CD4-positive, alpha-beta T cell treated with Interleukin-17A for 4 hours (primary cell): ENCODE measurements at places on chromosomes 6 and 20.

DNA sequence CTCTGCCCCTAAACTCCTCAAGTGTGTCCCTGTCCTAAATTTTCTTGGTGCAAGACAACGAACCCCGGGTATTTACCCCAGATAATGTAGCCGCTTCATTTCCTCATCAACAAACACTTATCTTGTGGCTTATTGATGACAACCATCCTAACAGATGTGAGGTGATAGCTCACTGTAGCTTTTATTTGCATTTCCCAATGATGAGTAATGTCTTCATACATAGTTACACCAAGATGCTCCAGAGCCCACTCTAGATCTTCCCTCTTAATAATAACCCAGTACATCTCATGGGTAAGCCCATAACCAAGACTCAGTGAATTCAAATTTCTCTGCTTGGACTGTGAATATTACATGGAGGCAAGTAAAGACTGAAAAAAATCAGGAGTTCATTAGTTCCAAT, 48.2 kb upstream of the BEND6 start:
- no peak for DNase-seq

DNA sequence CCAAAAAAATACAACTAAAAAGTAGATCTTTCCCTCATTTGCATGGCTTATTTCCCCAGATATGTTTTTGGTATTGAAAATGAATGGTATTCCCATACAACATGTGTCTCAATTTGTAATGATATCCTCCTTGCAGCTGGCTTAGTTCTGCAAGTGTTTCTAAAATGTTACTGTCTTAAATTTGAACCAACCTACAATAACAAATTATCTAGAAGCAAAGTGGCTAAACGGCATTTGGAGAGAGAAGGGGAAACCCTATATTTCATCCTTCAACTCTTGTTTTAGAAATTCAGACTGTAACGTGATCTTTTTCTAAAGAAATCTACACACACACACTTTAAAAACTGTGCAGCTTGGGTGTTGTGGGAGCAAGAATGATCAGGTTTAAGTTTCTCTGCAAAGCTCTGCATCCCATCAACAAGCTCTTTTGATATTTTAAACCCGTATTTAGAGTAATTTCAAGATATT, 153.0 kb downstream of the SOBP start:
- no peak for DNase-seq

DNA sequence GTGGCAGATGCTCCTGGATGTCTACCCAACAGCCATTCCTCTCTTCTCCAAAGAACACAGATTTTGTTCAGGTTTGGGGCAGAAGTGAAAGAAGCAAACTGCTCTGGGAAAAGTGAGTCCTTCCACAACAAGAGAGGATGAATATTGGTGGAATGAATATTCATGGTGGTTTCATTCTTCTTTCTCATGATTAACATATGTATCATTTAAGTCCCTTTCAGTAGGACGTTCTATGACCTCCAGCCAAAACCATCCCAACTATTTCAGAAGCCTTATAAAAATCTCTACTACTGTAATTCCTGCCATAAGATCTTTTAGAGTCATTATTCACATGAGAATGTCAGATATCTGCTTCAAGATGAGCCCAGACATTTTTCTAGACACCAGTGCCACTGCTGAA, 44.4 kb downstream of the MDN1 start:
- no peak for DNase-seq

GRCh38 chr20:58822748-58823730, 27.7 kb downstream of the GNAS-AS1 start:
- DNase-seq: no peak

DNA sequence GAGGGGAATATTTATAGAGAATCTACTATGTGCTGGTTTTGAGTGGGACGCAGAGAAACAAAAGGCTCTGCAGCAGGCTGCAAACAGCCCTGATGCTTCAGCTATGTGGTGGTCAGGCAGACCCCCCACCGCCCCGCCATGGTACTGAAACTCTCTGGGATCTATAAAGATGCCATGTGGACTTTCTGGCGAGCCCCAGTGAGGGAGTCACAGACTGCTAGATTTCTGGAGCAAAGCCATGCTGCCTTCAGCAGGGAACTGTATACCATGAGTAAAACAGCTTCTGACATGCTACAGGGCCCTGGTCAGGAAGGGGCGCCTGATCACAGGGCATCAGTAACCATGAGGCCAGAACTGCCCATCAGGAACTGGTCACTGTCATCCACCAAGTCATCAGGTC, 19.2 kb upstream of the BPIFB1 start:
- DNase-seq: no peak

GRCh38 chr20:18853946-18854646, 40.5 kb downstream of the SCP2D1 start:
- no peak for DNase-seq

- DNase-seq: no peak
Observed at GRCh38 chr20:21092806-21093205, 13.4 kb downstream of the LINC00237 start.

- peak; percentile 78 for DNase-seq
Observed at GRCh38 chr20:5001174-5002076, at the start of gene SLC23A2. SLC23A2 (minus strand) TSS chr20:5001510; CDS start chr20:4932562, 68,948 bp downstream.

GRCh38 chr6:168016721-168017525, 19.5 kb downstream of the KIF25 start:
- DNase-seq: no peak

GRCh38 chr6:15336900-15337560, 91.2 kb downstream of the JARID2 start:
- no peak for DNase-seq

DNA sequence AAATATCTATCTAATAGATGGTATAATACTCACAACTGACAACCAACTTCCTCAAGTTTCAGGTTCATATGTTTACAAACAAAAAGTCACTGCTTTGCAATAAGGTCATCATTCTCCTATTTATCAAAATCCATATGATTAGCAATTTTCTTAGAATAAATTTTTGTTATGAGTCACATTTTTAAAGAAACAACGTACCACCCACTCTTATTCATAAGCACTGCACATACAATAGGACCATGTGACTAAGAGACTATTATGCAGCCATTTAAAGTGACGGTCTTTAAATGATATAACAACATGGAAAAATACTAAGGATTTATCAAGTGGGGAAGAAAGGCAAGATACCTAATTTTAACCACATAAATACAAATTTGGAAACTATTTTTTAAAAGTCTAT, 40.0 kb downstream of the REPS1 start:
- DNase-seq: no peak

DNA sequence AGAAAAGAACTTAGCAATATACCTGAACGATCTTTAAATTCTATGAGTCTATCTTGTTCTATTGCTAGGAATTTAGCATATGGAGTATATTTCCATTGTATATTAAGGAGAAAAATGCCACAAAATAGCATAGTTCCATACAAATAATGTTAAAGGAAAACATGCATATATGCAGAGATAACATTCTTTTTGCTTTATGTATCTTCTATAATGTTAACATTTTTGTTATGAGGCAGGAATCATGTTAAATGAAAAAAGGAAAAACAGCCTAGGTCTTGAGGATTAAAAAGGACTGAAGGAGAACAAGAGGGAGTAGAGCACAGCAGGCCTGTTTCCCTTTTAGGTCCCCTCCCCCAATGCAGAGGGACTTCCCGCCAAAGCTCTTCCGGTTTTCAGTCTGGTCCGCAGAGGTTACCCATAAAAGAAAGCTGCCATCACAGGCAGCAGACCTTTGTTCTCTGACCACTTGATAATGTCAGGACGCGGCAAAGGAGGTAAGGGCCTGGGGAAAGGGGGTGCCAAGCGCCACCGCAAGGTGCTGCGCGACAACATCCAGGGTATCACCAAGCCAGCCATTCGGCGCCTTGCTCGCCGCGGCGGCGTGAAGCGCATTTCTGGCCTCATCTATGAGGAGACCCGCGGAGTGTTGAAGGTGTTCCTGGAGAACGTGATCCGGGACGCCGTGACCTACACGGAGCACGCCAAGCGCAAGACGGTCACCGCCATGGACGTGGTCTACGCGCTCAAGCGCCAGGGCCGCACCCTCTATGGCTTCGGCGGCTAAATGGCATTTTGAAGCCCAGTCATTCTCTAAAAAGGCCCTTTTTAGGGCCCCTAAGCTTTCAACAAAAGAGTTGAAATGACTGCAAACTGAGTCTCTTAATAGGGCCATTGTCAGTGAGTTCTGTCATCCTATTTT, 108.4 kb upstream of the PRSS16 start:
- DNase-seq: peak; percentile 69

DNA sequence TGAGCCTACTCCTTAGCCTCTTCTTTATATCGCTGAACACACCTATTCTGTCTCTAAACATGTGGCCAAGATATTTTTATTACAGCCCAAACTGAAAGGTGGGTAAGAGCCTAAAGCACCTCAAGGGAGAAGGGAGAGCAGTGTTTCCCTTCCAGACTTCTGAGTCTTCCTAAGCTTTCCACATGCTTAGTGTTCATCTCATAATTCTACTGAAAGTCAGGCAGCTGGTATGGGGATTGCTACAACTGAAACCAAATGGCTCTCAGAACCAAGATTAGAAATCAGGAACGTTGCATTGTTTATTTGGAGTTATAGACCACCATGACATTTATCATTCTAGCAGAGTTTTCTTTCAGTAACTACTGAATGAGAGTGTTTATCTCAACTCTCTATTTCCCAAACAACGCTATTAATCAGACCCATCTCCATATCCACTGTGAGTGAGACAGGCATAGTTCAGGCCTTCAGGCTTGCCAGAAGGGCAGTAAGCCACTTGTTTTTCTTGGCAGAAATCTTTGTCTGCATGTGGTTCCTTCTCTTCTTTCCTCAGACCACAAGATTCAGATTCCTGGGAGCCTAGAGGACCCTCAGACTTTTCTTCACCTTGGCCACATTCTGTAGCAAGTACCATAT, 22.8 kb downstream of the VGLL2 start:
- no peak for DNase-seq

DNA sequence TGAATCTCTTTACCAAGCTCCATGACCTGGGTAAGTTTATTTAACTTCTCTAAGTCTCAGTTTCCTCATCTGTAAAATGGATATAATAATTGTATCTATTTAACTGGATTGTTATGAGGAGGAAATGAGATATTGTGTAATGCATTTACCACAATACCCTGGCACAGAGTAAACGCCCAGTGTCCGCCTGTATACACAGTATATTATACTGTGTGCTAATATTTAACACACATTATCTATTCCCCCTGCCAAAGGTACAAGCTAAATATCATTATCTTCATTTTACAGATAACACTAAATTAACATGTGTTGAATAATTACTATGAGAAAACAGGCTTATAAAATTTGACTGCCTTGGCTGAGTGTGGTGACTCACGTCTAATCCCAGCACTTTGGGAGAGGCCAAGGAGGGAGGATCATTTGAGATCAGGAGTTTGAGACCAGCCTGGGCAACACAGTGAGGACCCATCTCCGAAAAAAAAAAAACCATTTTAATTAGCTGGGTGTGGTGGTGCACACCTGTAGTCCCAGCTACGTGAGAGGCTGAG, 38.7 kb upstream of the TNFRSF21 start:
- DNase-seq: no peak

DNA sequence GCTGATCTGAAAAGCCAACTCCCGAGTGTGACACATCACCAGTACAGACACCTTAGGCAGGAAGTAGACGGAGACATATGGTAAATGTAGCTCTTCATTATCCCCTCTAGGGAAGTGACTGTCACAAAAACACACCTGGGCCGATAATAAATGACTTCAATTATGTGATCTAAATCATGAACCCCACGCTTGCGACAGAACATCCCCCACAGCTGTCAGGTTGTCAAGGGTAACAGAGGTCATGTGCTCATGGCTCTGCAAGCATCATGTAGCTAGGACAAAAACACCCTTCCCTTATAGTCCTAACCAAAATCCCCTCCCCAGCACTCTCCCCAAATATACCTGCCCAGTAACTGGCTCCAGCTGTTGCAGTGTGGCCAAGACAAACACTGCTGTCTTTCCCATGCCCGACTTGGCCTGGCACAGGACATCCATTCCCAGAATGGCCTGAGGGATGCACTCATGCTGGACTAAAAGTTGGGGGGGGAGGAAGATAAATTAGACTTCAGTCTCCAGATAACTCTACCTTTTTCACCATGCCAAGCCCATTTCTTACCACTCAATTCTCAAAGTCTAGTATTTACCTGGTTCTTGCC, 2.9 kb downstream of the DDX39B start:
- no peak for DNase-seq

GRCh38 chr20:19758501-19759331, 658 bp downstream of the RIN2 start:
- DNase-seq: no peak

DNA sequence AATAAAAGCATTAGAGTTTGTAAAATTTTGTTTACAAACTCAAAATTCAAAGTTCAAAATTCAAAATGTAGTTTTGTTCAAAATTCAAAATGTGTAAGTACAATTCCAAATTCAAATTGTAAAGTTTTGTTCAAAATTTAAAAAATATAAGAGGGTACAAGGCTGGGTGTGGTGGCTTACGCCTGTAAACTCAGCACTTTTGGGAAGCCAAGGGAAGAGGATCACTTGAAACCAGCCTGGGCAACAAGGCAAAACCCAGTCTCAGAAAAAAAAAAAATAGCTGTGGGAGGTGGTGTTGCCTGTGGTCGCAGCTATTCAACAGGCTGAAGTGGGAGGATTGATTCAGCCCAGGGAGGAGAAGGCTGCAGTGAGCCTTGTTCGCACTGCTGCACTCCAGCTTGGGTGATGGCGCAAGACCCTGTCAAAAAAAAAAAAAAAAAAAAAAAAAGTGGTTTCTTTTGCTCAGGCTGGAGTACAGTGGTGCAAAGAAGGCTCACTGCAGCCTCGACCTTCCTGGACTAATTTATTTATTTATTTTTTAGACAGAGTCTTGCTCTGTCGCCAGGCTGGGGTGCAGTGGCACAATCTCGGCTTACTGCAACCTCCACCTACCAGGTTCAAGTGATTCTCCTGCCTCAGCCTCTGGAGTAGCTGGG, 5.4 kb upstream of the ZBTB12 start:
- no peak for DNase-seq

DNA sequence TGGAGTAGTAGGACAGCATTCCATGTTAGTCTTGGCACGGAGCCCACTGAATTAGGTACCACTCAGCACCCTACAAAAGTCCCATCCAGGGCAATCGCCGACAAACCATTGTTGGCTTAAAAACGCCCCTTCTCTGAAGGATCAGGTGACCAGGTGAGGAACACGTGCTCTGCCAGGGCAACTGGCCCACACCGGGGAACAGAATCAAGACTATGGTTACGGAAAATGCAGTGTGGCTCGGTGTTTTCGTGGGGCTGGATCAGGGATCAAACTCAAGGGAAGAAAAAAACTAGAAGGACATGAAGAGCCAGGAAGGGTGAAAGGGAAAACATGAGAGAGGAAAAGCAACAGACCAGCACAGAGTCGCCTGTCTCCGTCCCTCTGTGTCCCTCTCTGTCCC, 177.8 kb upstream of the ARID1B start:
- DNase-seq: no peak

DNA sequence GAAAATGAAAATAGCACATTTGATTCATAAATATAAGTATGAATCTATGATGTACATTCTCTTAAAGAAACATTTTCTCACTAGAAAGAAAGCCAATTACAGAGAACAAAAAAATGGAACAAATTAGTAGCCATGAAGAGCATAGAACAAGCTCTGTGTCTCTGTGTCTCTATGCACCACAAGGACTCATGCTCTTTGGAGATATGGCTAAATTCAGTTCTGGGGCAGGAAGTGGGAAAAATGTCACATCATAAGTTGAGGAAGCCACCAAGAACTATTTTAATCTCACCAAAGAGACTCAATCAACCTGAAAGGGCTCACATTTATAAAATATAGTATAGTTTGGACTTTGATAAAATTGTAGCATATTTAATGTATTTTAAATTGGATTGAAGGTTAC, 1259.8 kb upstream of the GJE1 start:
- no peak for DNase-seq
